Stimulated activated CD8-positive, alpha-beta memory T cell treated with anti-CD3 and anti-CD28 coated beads, Interleukin-4, amount 100 ng/mL, for 1 hour (primary cell): ENCODE measurements at places on chromosomes 16 and 17.

DNA sequence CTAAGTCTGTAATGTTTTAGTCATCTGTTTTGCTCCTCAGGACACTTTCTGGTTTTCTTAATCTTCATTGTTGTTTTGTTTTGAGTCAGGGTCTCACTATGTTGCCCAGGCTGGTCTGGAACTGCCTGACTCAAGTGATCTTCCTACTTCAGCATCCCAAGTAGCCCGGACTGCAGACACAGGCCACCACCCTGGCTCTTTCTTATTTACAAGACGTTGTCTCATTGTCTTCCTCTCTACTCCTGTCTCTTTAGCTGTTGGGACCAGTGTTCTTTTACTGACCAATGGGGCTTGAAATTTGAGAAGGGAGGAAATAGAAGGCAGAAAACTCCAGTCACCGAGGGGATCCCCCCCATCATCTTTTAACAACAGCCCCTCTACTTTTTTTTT, 1.2 kb downstream of the SCPEP1 start:
- DNase-seq = no peak

GRCh38 chr17:39716879-39717536, 13.3 kb downstream of the MIEN1 start:
- DNase-seq = no peak

DNA sequence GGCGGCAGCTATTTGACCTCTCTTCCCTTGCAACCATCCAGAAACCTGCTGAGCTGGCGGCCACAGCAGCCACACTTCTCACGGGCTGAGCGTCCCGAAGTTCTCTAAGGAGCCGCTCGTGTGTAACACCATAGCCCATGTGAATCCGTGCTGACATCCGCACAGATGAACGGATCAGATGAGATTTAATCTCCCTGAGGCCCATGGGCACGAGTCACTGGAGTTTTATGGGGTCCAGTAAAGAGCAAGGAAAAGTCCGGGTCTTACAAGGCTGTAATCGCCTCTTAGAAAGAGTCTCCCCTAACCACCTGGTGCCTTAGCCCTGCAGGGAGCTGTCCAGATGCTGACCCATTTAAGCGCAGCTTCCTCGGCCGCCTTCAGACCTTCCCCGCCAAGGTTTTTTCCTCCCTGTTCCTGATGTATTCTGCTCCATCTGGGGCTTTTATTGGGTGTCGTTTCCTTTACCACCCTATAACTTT, 5.5 kb upstream of the CACNG5 start:
- DNase-seq = no peak

- no peak for DNase-seq
Measured at GRCh38 chr16:88512728-88513696, 57.2 kb upstream of the ZC3H18 start.

DNA sequence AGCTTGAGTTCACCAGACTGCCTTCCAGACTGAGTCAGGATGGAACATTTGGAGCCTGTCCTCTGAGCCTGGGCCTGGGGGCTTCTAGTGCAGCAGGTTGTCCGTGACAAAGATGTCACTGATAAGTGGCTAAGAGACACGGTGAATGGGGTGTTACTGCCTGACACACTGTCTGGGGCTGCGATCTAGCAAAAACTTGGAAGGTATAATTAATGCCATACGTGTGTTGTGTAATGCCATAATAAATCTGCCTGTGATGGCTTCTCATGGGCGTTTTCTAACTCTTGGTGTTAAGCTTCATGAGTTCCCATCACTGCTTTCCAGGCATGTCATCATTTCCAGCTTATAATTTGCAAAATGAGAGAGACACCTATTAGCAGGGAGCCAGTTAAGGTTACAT, 215.4 kb downstream of the UTP18 start:
- DNase-seq = no peak

DNA sequence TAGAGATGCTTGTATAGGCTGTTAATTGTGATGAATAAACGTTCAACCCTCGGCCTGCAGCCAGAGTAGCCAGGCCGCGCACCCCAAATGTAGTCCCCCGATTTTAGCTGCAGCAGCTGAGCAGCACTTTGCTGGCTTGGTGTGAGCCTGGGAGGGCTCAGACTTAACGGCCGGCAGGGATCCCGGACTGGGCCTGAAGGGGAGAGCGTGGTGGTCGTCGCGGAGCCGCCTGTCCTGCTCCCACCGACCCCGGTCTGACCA, 11.9 kb downstream of the ZNF629 start:
- no peak for DNase-seq

- no peak for DNase-seq
Measured at GRCh38 chr16:20851601-20852000, 45.3 kb downstream of the REXO5 start.

DNA sequence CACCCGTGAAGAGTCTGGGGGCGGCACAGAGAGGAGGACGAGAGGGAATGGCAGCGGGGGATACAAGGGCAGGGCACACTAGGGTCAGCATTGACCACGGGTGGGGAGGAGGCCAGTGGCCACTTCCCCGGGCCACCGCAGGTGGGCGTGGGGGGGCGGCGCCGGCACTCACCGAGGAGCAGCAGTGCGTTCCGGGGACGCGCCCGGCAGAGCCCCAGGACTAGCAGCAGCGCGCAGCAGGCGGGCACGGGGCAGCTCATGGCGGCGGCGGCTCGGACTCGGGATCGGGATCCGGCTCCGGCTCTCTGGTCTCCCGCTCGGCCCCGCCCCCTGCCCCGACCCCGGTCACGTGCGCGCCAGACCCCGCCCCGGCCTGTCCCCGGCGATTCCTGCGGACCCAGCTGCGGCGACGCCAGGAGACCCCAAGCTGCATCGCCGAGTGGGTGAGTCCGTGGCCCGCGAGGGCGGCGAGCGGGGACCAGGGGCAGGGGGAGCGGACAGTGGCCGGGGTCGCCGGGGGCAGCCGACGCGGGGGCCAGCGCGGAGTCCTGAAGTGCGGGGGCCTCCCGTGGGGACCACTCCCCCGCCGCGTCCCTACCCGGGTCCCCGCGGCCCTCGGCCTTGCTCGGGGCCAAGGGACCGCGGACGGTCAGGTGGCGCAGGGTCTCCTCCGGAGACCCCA, at the start of the genes SGSH and SLC26A11:
Gene SGSH, minus strand, starts transcription at position 280 of the 682 bp plus-strand sequence. Its CDS starts 20 bp downstream, at position 260.
Gene SLC26A11, plus strand, starts transcription at position 374 of the 682 bp plus-strand sequence. CDS start 1,134 bp downstream, outside the sequence.
- DNase-seq = peak; percentile 35

- DNase-seq = no peak
Measured at GRCh38 chr17:53218723-53219122, 604.0 kb upstream of the KIF2B start.

GRCh38 chr17:81902653-81903414, 796 bp downstream of the NPB start:
- DNase-seq = no peak

DNA sequence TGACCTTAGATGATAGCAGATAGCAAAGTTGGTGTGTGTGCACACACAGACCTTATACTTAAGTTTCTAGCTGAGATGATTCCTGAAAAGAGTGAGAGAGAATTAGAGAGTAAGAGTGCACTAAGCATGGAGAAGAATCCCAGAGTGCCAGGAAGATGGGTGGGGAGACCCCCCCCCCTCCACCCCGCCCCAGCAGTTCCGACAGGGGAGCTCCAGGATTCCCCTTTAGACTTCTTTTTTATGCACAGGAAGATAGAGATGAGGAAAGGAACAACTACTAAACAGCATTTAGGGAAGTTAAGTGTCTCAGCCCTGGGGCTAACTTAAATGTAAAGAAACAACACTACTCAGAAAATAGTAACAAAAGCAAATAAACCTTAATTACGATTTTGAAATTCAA, 878.0 kb upstream of the GOT2 start:
- no peak for DNase-seq

DNA sequence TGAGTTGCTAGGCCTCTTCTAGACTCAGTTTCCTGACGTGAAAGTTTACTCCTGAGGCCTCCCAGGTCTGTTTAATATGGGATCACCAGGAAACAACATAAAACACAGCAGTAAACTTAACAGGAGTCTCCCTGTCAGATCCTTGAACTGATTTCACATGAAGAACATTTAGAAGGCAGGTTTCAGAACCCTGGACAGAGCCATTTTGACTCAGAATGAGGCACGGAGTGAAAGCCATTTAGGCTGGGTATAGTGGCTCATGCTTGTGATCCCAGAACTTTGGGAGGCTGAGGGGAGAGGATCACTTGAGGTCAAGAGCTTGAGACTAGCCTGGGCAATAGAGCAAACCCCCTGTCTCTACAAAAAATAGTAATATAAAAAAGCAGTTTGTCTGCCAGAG, 289.1 kb downstream of the CA10 start:
- DNase-seq = no peak

DNA sequence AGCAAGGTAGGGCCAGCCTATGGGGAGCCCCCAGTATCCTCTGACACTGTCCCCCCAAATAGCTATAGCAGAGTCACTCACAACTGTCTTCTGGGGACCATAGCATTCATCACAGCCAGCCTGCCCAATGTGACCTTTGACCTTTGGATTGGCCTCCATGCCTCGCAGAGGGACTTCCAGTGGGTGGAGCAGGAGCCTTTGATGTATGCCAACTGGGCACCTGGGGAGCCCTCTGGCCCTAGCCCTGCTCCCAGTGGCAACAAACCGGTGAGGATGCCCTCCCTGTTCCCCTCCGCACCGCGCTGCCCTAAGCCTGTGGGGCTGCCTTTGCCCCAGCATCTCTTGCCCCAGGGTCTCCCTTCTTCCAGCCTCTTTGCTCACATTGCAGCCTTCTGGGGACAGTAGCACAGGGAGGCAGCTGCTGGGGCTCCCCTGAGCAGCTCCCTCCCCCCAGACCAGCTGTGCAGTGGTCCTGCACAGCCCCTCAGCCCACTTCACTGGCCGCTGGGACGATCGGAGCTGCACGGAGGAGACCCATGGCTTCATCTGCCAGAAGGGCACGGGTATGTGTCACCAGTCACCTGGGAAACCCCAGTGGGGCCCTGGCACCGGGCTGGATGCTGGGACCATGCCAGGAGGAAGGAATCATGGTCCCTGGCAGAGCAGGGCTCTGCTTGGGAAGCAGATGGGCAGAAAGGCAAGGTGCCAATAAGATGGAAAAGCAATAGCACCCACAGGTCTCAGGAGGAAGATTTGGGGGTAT, 61.1 kb downstream of the MRC2 start:
- DNase-seq = no peak

DNA sequence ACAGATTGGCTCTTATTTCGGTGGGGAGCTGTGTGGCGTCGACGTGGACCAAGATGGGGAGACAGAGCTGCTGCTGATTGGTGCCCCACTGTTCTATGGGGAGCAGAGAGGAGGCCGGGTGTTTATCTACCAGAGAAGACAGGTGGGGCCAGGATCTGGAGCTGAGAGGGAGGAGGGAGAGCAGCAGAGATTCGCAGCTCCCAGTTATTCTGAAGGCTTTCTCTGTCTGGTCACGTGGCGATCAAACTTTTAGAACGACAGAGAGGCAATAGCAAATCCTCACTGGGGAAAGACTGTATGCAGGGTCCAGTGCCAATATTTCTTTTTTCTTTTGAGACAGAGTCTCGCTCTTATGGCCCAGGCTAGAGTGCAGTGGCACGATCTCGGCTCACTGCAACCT, 22.2 kb downstream of the ITGAL start:
- no peak for DNase-seq

DNA sequence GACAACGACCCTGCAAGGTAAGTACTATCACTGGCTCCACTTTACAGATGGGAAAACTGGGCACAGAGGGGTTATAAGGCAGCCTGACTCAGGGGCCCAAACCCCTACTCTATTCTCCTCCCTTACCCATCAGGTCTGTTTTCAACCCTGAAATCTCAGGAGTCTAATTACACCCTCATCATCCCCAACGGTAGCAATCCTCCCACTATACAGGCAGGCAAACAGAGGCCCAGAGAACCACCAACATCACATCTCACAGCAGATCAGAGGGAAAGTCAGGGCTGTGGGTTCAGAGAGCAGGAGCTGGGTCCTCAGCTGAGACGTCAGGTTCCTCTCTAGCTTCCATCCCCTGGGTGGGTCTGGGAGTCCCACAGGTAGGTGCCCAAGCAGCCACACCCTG, 16.5 kb downstream of the JUP start:
- no peak for DNase-seq

DNA sequence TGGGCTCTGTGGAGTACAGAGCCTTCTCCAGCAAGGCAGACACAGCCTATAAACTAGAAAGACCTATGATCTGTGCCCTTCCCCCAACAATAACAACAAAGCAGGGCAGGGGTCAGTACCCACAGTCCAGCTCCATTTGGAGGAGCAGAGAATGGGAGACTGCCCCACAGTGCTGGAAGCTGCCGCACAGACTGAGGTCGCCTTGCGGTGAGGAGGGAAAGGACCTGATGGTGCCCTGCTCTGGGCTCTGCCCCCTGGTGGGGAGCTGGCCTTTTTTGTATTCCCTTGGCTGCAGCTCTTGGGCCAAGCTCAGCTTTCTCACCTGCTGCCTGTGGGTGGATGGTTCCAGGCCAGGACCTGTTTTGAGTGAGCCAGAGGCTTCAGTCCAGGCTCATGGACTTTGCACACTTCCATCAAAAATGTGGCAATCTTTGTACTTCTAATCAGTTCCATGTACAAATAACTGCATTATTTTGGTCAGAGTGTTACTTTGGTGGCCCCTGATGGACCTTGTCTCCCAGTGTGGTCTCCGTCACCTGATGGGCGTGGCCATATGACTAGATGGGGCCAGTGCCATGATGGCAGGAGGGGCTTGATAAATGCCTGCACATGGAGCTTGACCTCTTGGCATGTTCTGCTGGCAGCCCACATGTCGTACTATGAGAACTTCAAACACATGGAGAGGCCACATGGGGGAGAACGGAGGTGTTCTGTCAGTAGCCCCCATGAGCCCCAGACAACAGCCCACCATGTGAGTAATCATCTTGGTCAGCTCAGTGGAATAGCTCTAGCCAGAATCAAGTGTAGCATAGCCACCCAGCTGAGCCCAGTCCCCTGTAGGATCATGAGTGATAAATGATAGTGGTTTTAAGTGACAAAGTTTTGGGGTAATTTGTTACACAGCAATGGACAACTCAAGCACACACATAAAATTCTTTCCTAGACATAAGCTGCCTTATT, 24.2 kb downstream of the B9D1 start:
- no peak for DNase-seq

GRCh38 chr16:48225456-48225855, 18.6 kb upstream of the LONP2 start:
- DNase-seq = no peak

- no peak for DNase-seq
Measured at GRCh38 chr16:49464877-49465504, 91.4 kb downstream of the C16orf78 start.

- no peak for DNase-seq
Measured at GRCh38 chr17:29575511-29576213, 7.2 kb downstream of the TP53I13 start.

- no peak for DNase-seq
Measured at GRCh38 chr16:21625026-21625425, 25.6 kb downstream of the METTL9 start.

DNA sequence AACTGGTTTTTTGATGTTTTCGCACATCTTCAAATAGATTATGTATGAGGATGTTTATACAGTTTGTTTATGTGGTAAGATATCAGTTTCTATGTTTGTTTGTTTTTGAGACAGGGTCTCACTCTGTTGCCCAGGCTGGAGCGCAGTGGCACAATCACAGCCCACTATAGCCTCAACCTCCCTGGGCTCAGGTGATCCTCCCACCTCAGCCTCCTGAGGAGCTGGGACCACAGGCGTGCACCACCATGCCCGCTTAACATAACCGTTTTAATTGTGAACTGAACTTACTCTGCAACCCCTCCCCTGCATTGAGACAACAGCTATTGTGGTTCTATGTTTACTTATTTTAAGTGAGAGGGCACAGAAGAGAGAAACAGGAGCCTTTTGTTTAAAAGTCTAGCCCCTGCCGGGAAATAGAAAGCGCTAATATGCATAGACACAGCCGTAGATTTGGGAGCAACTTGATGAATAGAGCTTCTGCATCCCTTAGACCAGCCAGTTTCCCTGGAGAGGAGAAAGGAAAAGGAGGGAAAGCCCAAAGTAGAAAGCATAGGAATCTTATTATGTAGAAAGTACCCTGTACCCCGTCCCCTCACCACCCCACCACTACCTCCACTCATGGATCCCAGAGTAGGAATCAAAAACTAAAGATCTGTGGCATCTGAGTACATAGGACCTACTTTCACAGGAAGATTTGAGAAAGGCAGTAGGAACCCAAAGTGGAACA, 19.6 kb upstream of the APPBP2 start:
- DNase-seq = no peak
